Cerebellar cortex (tissue), 1 donor: ENCODE measurements at places on chromosomes 3 and 15.

GRCh38 chr3:104878395-104878794, 488.3 kb upstream of the ALCAM start:
- DNase-seq = no peak

DNA sequence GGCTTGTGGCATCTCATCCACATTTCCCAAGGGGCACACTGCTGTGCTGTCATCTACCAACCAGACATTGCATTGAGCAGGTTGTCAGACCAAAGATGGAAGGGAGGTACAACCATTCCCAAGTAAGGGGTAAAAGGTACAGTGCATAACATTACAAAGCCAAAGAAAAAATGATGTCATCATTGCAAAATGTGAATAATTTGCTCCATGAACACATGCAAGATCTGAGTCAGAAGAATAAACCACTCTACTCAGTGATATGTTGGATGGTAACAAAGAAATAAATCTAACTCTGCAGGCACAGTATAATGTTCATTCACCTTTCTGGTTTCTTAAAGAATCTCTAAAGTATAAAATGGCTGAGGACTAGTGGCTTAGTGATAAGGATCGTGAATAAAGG, 202.7 kb downstream of the MAGI1 start:
- no peak for DNase-seq

- DNase-seq = no peak
Observed at GRCh38 chr3:4507024-4507596, 14.0 kb downstream of the ITPR1 start.

DNA sequence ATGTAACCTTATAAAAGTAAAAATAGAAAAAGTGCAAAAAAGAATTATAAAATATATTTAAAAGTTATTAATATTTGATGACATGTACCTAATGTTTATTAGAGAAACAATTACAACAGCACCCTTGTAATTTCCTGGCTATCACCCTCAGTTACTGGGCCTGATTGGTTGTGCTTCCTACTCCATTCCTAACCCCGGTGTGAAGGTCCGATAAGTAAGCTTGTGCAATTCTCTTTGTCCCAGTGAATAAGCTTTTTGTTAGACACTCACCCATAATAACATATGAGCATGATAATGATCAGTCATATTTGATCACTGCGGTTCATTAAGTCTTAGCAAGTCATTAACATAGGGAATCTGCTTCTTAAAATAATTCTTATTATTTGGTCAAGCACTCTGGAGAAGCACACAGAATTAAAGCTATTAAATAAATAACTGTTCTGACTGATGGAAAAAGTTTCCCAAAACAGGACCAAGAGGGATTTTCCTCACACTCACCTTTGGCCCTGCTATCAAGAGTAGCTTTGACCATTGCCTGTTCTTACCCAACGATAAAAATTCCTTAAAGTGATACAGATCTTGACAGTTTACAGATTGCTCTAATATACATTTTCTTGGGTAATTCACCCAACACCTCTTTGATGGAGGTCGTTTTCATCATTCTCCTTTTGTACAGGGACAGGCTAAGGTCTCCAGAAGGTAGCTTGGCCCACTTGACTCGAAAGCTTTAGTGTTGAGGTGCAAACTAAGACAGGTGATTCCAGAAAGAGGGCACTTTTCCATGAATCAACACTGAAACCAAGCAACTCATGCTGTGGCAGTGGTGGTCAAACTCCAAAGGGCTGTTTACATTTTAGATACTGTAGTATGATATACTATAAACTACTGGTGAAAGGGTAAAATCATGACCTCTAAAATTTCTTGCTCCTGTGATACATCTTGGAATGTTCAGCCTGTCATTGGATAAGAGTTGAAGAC, 543.0 kb upstream of the KCNMB2 start:
- no peak for DNase-seq

DNA sequence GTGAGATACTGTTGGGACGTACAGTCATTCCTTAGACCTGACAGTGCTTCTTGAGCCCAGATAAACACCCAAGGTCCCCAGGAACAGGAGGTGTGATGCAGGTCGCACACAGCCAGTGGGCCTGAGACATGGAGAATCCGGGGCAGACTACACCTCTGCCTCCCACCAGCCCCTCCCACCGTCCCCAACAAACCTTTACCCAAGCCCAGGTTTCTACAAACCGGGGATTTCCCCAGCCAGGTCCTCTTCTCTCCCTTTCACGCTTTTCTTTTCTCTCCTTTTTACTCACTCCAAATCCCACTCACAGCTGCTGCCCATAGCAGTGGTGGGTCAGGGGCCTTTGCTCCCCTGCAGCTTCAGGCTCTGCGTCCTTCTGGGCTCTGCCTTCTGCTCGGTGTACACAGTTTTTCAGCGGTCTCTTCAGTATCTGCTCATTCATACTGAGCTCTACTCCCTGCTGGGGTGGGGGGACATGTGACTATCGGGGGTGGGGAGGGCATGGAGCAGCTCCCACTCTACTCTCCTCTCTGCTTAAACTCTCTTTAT, 4.8 kb upstream of the PCSK6 start:
- no peak for DNase-seq
